Hepatocyte (in vitro differentiated cells): ENCODE measurements at places on chromosomes 1 and 21. TPM values are rescaled to one million over a fixed set of nuclear protein-coding genes. Genes with fewer than 3 reads are reported as not detected.

DNA sequence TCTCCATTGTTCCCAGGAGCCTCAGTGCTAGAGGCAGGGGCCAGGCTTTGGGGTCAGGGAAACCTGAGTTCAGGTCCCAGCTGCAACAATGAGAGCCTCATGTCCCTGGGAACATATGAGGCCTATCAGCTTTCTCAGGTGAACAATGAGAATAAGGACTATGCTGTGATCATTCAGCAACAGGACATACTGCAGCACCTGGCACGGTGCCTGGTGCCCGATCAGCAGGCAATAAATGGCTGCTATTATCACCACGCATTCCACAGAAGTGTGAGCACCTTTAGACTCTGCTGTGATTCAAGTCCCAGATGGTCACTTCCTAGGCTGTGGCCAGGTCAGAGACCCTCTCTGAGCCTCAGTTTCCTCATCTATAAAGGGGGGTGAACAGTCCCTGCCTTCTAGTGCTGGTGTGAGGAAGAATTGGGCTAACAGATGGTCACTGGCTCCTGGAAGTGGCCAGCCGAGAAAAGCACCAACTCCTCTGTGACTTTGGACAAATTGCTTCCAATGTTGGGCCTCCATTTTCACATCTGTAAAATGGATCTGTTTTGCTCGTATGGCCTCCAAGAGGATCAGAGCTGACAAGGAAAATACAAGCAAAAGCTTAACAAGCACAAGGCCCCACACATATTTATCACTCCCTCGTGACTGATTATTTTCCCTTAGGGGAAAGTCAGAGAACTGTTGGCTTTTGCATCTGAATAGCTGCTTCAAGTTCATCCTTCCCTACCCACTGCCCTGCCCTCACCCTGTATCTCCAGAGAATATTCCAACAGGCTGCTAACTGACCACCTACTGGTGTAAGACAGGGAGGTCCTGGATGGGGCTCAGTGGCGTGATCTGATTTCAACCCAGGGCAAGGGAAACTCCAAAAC is 1.1 kb downstream of the SLC5A9 start:
- H3K27ac ChIP-seq: peak overlapping the region; percentile 95
- peaks cover 17% of the 10 kb centered on the region for H3K4me1 ChIP-seq
- DNase-seq: peak; percentile 37
- no peaks in the 10 kb centered on the region for H3K27me3 ChIP-seq
- H3K36me3 ChIP-seq: no peaks in the 10 kb centered on the region

DNA sequence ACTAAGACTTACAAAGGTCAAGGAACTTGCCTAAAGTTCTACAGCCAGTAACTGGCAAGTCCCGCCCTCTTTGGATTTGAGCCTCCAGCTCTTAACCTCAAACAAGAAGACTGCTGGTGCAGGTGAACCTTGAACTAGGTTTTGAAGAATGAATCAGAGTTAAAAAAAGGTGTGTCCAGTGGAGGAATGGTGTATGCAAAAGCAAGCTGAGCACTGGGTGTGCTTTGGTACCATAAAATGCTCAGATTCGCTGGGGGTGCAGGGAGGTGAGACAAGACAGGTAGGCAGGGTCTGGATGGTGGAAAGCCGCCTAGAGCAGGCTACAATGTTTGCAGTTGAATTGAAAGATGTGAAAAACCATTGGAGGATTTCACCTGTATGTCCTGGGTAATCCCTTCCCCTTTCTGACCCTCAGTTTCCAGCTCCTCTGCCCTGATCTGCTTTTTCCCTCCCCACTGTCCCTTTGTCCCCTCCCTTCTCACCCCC is 39.8 kb downstream of the FOXD2 start:
- H3K4me1 ChIP-seq: peaks cover 12% of the 10 kb centered on the region
- no peak overlapping the region for H3K4me3 ChIP-seq
- peak; percentile 58 for DNase-seq
- H3K27ac ChIP-seq: peak overlapping the region; percentile 80

DNA sequence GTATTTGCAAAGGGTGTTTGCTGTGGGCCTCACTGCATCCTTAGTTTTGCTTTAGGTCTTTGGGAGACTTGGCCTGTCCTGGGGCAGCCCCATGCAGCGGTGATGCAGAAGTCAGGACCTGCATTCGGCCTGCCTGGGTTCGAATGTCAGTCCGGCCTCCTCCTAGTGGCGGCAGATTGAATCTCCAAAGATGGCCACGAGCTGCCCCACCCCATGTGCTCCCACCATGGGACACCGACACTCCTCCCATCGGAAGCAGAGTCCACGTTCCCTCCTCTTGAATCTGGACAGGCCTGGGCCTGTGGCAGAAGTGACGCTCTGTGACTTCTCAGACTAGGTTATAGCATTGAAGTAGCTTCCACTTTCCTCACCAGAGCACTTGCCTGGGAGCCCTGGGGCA is 16.3 kb upstream of the NPPB start:
- DNase-seq: no peak
- H3K27ac ChIP-seq: no peak overlapping the region
- no peak overlapping the region for H3K4me3 ChIP-seq

GRCh38 chr21:45644041-45644906 is 749 bp downstream of the PCBP3 start:
- H3K27me3 ChIP-seq: peaks cover 25% of the 10 kb centered on the region
- no peak overlapping the region for H3K27ac ChIP-seq
- no peaks in the 10 kb centered on the region for H3K36me3 ChIP-seq
- peak overlapping the region; percentile 50 for H3K4me3 ChIP-seq

GRCh38 chr1:246987083-246987690 is 20.7 kb downstream of the ZNF695 start:
- DNase-seq: no peak
- H3K27ac ChIP-seq: no peak overlapping the region
- H3K4me1 ChIP-seq: no peaks in the 10 kb centered on the region
- no peak overlapping the region for H3K4me3 ChIP-seq
- H3K36me3 ChIP-seq: no peaks in the 10 kb centered on the region

DNA sequence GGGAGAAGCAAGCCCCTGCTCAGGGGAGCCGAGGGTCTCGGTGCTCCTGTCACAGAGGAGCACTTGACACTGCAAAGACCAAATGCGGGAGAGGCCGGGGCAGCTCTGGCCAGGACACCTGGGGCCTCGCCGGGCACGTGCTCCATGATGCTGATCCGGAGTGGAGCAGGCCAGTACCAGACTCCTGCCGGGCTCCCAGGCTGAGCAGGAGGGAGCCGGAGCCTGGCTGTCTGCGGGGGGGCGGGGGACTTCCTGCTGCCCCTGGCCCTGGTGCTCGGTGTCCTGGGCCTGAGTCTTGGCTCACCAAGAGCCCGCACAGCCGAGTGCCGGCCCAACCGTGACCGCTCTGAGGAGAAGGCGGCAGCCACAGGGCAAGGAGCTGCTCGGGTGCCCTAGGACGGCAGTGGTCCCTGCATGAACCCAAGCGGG is 38.5 kb upstream of the TMEM52 start:
- H3K4me3 ChIP-seq: no peak overlapping the region
- no peak for DNase-seq
- no peaks in the 10 kb centered on the region for H3K27me3 ChIP-seq
- H3K27ac ChIP-seq: no peak overlapping the region
- peaks cover 9% of the 10 kb centered on the region for H3K4me1 ChIP-seq

- H3K27ac ChIP-seq: no peak overlapping the region
- peaks cover under 1% of the 10 kb centered on the region for H3K4me1 ChIP-seq
- no peak for DNase-seq
- H3K36me3 ChIP-seq: no peaks in the 10 kb centered on the region
- no peak overlapping the region for H3K4me3 ChIP-seq
- no peaks in the 10 kb centered on the region for H3K27me3 ChIP-seq
Observed at GRCh38 chr1:90048043-90048442, 53.1 kb downstream of the ZNF326 start.

DNA sequence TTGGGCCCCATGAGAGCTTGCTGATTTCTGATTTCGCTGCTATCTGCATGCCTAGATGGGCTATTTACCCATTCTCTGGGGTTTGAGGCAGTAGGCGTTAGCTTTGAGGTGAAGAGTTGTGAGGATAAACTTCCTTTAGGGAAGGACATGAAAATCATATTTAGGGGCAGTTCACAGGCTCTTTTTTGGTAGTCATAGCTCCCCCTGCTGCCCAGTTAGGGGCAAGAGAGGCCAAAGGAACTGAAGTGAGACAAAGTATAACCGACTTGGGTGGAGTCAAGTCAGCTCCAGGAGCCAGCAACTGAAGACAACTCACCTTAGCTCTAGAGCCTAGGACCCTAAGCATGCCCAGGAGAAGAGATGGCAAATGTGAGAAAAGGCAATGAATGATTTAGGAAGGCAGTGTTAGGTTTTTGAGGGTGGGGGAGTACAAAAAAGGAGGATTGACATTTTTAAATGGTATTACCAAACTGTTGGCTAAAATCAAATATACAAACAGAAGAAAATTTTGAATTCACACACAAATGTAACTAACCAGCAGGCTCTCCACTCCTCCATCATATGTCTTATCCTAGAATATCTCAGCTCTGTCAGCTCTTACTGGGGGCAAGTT is 625.2 kb downstream of the LMO4 start:
- H3K4me1 ChIP-seq: peaks cover 16% of the 10 kb centered on the region
- no peaks in the 10 kb centered on the region for H3K27me3 ChIP-seq
- no peaks in the 10 kb centered on the region for H3K36me3 ChIP-seq

GRCh38 chr1:40404670-40405462 is 31.3 kb downstream of the SMAP2 start:
- peak; percentile 59 for DNase-seq
- no peaks in the 10 kb centered on the region for H3K4me1 ChIP-seq
- no peaks in the 10 kb centered on the region for H3K36me3 ChIP-seq
- no peak overlapping the region for H3K4me3 ChIP-seq

DNA sequence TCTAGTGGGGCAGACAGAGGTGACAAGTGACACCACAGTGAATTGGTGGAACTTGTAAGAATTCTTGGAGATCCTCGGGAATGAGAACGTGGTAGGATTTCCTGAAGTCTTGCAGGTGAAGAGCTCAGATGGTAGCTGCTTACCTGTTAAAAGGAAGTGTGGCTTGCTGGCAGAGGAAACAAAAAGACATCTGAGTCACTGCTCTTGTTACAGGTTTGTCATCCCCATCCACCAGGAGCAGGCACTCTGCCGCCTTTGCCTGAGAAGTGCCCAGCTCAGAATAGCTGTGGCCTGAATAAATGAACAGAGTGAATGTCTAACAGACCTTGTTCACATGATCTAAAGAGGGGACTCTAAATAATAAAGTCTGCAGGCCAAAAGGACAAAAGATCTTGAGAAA is 12.3 kb upstream of the ZSCAN20 start:
- no peak overlapping the region for H3K4me3 ChIP-seq
- H3K27ac ChIP-seq: no peak overlapping the region
- no peaks in the 10 kb centered on the region for H3K4me1 ChIP-seq
- H3K27me3 ChIP-seq: no peaks in the 10 kb centered on the region

DNA sequence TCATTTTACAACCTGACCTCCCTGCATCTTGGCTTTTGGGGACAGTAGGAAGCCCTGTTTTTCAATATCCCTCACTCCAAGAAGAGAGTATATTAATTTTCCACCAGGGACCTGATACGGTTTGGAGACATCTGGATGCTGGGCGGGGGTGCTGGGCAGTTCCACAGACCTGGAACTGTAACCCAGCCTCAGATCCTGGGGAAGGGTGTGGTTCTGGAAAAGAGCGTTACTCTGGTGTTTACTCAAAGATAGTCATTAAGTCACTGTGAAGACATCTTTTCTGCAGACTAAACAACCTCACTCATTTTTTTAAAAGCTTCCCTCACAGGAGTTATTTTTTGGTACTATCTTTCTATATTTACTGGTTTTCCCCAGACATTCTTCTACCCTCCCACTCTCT is 189.8 kb downstream of the CLIC6 start:
- H3K36me3 ChIP-seq: no peaks in the 10 kb centered on the region
- peaks cover 18% of the 10 kb centered on the region for H3K4me1 ChIP-seq
- peak overlapping the region; percentile 88 for H3K27ac ChIP-seq
- no peak overlapping the region for H3K4me3 ChIP-seq
- no peaks in the 10 kb centered on the region for H3K27me3 ChIP-seq

Gene TSACC
- 1.4 and 1.5 TPM in 2 replicates for polyA plus RNA-seq

Gene ADAMTS1
- polyA plus RNA-seq: 136 and 144 TPM in 2 replicates

Gene IVL
- not detected in 2 replicates for polyA plus RNA-seq

Gene FAM72A
- 1.8 and 4.2 TPM in 2 replicates for polyA plus RNA-seq

Gene SLAMF8
- polyA plus RNA-seq: 0.47 and 0.74 TPM in 2 replicates

Gene CD247
- polyA plus RNA-seq: not detected in 2 replicates
